ENCODE measurements at places on chromosomes 5 and 9.

GRCh38 chr5:1227667-1228066, 2.5 kb downstream of the SLC6A18 start:
- DNase-seq: no peak

- DNase-seq: no peak
Measured at GRCh38 chr9:84293001-84293798, 47.4 kb downstream of the SLC28A3 start.

DNA sequence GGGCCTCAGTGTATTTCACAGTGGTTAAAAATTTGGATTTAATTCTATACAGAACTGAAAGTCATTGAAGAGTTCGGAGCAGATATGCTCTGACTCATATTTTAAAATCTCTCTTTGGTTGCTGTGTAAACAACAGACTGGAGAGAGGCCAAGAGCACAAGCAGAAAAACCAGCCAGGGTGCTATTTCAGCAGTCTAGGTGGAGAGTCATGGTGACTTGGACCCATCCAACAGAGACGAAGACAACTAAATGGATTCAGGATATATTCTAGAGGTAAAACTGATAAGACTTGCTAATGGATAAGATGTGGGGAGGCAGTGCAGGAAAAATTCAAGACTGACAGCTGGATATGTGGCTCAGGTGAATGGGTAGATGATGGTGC, 168.9 kb downstream of the MAPKAP1 start:
- no peak for DNase-seq

DNA sequence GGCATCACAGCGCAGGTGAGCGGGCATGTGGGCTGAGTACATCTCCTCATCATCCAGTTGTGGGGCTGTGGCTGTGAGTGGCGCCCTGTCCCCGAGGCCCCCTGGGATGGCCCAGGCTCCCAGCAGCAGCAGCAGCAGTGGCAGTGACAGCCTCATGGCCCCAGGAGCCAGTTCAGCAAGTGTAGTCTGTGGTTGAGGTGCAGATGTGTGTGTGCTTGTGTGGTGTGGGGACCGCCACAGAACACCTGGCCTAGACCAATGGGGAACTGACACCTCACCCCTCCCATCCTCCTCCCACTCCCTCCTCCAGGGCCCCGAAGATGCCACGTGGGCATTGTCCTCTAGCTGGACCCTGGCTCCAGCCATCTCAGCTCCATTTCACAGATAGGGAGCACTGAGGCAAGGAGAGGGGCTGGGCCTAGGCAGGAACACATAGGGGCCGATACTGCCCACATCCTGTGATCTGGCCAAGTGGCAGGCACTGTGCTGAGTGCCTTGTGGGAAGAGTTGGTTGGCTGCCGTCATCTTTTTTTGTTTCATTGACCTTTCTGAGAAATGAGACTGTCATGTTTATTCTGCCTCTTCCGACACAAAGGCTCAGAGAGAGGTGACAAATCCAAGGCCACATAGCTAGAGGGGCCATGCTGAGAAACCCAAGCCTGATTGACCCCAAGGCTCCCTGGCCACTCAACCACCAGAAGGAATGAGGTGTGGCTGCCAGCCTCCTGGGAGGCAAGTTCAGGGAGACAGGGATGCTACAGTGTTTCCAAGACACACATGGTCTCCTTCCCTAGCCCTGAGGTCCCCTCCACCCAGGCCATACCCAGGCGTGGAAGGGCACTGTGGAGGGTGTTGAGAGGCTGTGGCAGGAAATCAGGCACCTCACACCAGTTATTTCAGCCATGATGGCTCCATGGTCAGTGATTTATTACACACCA, at the start of gene MZB1:
MZB1 (minus strand) TSS at position 213 of the 938 bp plus-strand sequence; CDS start at position 156, 57 bp downstream.
- peak; percentile 27 for DNase-seq

DNA sequence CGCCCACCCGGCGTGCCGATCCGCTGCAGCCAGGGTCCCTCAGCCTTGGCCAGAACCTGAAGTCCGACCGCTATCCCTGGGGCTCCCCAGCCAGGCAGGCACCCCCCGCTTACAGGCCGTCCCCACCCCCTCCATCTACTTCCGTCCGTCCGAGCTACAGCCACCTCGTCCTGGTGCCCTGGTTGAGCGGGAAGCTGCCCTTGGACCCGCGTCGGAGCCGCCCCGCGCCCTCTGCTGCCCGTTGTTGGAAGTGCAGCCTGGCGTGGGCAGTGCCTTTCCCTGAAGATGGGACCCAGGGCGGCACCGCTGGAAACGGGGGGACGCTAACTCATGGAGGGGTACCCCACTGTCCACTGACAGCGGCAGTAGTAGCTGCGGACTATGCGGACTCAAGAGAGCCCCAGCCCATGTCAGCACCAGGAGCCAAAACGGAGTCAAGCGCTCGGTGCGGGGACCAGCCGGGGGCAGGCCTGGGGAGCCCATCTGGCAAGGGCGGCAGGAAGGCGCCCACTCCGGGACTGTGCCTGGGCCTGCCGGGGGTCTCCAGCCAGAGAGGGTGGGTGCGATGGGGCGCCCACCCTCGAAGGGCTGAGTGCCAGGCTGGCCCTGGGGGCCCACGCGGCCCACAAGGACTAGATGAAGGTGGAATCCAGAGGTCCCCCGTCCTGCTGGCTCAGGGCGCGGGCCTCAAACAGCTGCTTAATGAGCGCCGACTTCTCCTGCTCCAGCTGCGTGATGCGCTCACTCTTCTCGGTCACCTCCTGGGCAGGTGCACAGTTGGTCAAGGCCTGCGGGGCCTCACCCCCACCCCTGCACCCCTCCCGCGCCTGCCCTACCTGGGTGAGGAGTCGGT, 6.1 kb downstream of the SAPCD2 start:
- no peak for DNase-seq

DNA sequence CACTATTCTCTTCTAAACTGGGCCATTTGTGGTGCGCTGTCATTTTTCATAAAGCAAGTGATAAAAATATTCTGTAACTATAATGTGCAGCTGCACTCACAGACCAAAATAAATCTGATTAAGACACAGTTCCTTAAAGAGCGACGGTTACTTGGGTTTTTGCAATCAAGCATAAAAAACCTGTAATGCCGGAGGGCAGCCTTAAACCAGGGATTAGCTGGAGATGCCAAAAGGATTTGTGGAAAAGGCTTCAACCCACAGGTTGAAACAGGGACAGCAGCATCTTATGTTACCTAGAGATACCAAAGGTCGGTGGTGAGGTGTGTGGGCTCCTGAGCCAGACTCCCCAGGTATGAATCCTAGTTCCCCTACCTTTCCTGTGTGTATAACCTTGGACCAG, 49.3 kb downstream of the CTNND2 start:
- DNase-seq: no peak

DNA sequence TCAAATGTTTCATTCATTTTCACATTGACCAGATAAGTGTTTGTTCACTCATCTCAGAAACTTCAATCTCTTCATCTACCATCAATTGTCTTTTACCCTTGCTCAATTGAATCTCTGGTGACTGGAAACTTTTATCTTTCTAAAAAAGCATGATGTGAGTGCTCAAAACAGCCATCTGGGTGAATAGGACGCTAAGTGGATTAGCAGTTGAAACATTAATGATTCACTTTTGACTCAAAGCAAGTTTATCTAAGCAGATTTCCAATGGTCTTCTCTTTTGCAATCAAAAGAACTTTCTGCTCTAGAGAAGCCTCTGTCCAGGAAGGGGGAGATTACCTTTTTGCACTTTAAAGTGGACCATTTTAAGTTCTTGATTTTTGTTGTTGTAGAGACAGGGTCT, 22.2 kb downstream of the KLF4 start:
- no peak for DNase-seq

- no peak for DNase-seq
Measured at GRCh38 chr9:90088856-90089255, 484.0 kb downstream of the GADD45G start.

DNA sequence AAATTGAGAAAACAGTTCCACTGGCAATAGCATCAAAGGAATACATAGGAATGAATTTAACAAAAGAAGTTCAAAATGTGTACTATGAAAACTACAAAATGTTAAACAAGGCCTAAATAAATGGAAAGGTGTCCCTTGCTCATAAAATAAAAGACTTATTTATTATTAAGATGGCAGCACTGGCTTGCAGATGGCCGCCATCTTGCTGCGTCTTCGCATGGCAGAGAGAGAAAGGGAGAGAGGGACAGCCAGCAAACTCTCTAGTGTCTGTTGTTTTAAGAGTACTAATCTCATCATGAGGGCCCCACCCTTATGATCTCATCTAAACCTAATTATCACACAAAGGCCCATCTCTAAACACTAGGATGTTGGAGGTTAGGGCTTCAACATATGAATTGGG, 47.1 kb downstream of the ABLIM3 start:
- DNase-seq: no peak

DNA sequence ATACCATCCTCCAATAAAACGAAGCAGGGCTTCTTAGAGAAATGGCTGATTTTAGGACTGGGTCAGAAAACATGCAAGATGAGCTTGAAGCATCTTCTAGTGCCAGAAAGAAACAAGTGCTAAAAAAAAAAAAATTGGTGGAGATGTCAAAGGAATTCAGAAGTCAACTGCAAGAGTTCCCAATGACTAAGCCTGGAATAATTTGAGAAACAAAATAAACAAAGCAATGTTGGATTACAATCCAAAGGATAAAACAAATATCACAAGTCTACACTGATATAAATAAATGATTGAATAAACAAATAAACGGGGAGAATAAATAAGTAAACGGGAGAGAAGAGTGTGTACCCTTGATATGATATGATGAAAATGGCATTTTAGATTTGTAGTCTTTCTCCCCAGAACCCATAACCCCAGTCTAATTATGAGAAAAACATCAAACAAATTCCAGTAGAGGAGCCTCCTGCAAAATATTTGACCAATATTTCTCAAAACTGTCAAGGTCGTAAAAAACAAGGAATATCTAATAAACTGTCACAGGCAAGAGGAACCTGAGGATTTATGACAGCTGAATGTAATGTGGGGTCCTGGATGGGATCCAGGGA, 63.5 kb upstream of the CCL21 start:
- no peak for DNase-seq

DNA sequence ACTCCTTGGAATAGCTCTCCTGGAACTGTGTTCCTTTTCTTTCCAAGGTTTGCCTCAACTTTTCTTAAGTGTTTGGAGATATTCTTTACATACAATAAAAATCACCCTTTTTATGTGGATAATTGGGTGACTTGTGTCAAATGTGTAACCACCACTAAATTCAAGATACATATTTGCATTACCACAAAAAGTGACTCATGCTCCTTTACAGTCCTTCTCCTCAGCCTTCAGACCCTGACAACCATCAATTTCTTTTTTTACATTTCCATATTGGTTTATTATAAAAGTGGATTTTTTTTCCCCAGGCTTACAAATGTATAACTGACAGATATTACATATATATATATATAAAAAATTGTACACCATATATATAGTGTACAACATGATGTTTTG, 372.0 kb upstream of the KCNN2 start:
- no peak for DNase-seq

- DNase-seq: no peak
Measured at GRCh38 chr9:15116130-15116580, 190.9 kb downstream of the TTC39B start.

DNA sequence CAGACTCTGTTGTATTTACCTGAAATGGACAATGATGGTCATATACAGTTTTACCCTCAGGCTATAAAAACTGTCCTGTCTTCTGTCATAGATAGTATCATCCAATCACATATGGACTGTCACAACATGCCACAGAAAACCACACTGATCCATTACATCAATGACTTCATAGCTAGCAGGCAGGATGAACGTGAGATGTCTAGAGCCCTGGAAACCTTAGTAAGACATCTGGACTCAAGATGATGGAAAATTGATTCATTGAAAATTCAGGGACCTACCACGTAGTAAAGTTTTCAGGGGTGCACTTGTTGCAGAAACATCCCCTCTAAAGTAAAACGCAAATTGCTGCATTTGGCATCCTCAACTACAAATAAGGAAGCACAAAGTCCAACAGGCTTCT, 284.4 kb upstream of the RGMB start:
- no peak for DNase-seq

GRCh38 chr5:112310746-112311145, 108.3 kb downstream of the EPB41L4A start:
- DNase-seq: no peak

DNA sequence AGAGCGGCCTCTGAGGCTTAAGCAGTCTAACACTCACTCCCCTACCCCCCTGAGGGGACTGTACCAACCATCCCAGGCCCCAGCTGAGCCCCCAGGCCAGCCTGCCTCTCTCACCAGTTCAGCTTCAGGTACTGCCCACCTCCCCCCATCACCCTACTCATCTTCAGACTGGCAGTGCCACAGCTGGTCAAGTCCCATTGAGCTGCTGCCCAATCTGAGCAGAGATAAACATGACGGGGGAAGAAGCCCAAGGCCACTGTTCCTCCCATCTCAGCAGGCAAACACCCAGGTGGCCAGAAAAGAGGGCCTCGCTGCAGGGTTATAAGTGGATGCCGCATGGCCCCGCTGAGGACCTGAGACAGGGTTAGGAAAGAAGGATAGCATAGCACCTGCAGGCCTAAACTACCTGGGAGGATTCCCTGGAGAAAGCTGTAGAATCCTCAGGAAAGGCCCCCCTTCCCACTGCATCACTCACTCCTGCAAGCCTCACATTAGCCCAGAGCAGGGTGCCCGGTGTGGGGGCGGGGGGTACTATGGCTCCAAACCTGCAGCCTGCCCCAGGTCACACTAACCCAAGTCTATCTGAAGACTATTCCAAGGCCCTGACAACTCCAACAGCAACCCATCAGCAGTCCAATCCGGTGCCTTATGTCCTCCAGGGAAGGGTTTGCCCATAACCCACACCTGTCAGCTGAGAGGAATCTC, 3.6 kb downstream of the B4GALT1 start:
- no peak for DNase-seq

DNA sequence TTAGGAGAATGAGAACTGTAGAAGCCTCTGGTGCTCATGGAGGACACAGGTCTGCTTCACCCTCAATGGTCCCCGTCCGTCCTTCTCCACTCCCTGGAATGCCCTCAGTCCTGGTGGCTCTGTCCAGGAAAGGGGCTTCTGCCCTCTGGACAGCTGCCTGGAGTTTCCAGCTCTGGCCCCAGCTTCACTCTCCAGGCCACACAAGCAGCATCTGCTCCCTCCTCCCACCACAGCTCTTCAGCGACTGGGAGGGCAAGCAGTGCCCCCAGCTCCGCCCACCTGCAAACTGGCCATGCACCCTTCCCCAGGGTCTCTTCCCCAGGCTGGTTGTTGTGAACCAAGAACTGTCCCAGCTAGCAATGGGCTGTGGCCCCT, 4.7 kb downstream of the SARDH start:
- DNase-seq: no peak

DNA sequence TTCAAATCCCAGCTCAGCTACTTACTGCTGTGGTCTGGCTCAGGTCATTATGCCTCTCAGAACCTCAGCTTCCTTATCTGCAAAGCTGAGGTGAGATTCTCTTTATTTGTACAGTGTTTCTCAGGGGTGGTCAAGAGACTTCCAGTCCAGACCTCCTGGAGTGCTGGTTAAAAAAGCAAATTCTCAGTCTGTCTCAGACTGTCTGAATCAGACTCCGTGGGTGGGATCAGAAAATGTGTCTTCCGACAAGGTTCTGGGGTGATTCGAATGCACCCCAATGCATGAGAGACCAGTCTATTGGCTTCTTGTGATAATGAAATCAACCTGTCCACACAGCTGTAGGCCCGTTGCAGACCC, 137.7 kb upstream of the SMIM23 start:
- no peak for DNase-seq
